ENCODE measurements at places on chromosomes 12 and 14.

- no peak for DNase-seq
Measured at GRCh38 chr14:36365766-36366165, 45.3 kb upstream of the MBIP start.

GRCh38 chr12:93456077-93456476 is 11.2 kb upstream of the MRPL42 start:
- DNase-seq, result no peak

DNA sequence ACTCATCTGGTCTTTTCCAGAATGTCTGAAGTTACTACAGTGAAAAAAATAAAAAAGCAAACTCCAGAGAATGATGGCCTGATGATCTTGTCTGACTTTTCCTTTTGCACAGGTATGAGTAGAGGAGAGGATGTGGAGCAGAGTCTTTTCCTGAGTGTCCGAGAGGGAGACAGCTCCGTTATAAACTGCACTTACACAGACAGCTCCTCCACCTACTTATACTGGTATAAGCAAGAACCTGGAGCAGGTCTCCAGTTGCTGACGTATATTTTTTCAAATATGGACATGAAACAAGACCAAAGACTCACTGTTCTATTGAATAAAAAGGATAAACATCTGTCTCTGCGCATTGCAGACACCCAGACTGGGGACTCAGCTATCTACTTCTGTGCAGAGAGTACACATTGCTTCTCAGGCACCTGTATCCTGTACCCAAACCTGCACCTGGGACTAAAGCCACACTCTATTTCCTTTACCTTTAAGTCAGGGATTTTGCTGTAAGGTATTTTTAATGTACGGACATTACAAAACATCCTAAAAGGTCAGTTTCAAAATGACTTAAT is 75.8 kb upstream of the OR4E1 start:
- DNase-seq, result no peak

- DNase-seq, result no peak
Measured at GRCh38 chr14:73797543-73798265, 53.9 kb upstream of the PTGR2 start.

GRCh38 chr12:51341251-51342007 is 5.0 kb downstream of the CELA1 start:
- DNase-seq, result peak; percentile 66

GRCh38 chr12:19066475-19067001 is 63.0 kb upstream of the PLEKHA5 start:
- DNase-seq, result no peak

DNA sequence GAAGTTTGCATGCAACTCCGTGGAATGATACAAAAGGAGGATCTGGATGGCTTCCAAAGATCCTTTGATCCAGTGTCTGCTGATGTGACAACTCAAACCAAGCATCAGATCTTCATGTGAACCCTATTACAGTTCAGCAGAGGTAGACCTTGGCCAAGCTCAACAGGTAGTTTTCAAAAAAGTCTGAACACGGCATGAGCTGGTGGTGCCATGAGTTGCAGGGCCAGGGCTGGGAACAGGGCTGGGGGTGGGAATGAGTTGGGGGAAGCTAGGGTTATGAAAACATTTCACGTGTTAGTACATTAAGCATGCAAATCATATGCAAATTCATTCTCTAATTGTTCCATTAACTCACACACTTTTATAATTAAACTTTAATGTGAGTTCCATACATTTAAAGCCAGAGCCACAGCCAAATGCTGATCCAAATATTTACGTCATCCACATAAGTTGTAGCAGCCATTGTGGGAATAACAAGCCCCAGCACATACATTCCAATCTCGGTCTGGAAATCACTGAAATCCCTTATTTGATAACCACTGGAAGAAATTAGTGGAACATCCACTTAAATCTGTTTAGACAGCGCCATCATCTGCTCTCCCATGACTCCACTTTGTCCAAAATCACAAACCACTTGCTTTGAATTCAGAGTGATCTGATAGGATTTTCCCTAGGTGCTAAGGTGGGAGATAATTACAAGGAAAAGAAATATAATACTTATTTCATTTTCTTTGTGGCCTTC is 158.5 kb downstream of the APAF1 start:
- DNase-seq, result no peak

GRCh38 chr12:53733051-53733806 is 6.0 kb upstream of the CALCOCO1 start:
- DNase-seq, result no peak

DNA sequence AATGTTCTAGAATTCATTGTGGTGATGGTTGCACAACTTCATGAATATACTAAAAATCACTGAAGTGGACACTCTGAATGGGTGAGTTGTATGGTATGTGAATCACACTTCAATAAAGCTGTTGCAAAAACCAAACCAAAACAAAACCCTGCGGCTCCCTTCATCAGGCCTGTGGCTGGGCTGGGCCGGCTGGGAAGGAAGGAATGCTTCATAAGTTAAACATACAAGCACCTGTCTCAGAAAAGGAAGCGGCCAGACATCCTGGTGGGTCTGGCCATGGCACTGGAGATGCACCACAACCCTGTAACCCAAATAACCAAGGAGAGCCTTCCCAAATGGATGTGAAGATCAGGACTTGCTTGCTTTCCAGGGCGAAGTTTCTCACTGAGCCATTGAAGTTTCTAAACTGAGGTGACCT is 34.9 kb downstream of the TTC7B start:
- no peak for DNase-seq

DNA sequence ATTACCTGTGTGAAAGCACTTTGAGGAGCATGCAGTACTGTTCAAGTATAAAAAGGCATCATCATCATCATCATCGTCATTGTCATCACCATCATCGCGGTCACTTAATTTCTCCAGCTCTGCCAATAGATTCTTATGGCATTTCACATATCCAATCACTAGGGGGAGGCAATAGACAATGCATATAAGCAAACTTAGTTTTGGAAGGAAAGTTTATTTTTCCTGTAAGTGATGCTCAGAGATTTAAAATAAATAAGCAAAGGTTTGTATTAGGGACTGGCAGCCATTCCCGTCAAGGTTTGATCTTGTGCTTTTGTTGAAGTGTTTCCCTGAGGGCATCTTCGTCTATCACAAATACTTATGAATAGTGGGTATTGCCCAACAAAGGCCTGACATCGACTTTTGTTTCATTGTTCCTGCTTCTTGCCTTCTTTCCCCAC is 127.4 kb downstream of the KTN1 start:
- peak; percentile 17 for DNase-seq

DNA sequence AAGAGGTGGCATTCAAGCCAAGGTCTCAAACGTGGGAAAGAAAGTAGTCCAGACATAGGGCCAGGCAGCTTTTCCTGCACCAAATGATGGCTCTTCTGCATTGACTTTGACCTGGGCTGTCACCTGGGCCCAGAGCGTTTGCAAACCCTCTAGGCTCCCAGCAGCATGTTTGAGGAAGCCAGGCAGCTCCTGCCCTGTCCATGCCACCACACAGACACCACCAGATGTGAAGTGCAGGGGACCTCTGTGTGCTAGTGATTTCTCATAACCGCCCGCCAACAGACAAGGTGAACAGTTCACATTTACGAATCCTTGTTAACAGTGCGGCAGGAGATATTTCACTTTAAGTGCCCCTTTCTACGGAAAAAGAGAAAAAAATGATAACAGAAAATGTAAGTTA is 49.8 kb upstream of the FAM222A start:
- DNase-seq, result no peak

DNA sequence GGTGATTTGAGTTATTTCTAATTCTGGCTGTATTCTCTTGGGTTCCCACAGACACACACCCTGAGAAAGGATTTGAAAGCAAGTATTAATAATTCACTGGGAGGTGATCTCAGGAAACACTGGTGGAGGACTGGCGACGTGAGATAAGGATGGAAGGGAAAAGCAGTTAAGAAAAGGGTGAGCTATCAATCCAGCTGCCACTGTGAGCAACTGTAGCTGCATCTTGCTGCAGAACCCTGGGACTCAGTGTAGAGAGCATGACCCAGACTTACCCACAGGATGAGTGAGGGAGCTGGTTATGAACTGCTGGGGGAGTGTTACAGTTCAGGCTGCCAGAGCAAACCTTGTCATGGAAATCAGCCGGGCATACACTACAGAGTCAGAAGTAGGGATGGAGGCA is 71.9 kb downstream of the RESF1 start:
- no peak for DNase-seq

DNA sequence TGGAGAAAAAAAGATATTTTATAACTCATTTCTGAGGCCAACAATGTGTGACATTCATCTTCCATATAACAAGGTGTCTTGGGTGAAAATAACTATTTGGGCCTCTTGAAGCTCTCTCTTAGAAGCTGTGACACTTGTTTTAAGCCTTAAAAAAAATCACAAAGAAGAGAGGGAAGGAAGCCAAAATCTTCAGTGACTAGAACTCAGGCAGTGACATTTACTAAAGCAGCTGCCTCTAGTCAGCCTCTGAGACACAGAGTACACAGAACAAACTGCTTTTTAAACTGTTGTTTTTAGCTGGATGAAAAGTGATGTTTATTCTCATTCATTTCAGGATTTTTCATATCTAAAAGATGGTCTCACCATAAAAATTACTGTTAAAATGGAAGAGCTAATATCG is 793.6 kb downstream of the GALC start:
- DNase-seq, result no peak

DNA sequence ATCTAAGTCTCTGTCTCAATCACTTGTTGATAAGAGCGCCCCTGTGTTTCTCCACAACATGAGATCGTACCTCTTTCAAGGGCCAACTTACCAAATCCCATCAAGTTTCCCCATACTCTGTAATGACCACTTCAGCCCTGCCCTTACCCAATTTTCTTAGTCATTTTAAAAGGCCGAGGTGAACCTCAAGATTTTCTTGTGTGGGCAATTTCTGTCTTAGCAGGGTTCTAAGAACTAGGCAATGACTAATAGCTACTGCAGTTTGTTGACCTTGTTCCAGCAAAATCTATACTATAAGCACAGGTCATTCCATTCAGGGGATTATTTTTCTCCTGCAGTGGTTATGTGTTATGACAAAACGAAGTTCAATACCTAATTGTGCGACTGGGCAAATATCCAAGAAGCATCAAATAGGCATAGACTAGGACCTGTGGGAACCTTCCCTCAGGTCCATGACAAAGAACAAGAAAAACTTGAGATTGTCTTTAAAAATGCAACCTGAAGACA is 359.8 kb downstream of the PCNX1 start:
- no peak for DNase-seq

DNA sequence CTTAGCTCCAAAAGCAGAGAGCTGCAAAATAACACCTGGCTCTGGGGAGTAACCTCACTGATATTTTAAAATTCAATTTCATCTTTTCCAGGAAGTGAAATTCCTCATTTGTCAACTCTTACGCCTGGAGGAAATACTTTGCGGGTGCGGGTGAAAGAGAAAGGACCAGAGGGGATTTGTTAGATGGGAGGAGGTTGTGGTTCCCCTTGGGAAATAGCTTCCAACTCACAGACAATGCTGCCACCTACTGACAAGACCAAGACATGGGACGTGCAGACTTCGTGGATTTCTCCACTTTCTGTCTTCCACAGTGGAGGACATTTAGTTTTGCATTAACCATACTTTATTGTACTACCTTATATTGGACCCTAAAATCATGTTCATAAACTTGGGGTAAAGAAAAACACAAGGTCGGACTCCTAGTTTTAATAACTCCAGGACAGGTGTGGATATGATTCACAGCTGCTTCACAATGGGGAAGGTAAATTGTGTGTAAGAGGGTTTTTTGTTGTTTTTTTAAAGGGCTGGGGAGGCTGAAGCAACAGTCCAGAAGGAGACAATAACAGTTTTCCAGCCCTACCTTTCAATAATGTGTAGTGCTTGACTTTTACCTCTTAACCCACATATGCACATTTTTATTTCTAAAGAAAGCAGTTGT is 10.8 kb downstream of the FBXL14 start:
- peak; percentile 51 for DNase-seq

GRCh38 chr12:11446372-11446771 is 51.0 kb upstream of the PRB2 start:
- DNase-seq, result no peak

- DNase-seq, result no peak
Measured at GRCh38 chr14:64158608-64159007, 135.6 kb downstream of the ESR2 start.

- no peak for DNase-seq
Measured at GRCh38 chr14:103165323-103165722, 42.1 kb downstream of the TNFAIP2 start.

GRCh38 chr14:104285508-104285840 is 147.1 kb downstream of the KIF26A start:
- no peak for DNase-seq

DNA sequence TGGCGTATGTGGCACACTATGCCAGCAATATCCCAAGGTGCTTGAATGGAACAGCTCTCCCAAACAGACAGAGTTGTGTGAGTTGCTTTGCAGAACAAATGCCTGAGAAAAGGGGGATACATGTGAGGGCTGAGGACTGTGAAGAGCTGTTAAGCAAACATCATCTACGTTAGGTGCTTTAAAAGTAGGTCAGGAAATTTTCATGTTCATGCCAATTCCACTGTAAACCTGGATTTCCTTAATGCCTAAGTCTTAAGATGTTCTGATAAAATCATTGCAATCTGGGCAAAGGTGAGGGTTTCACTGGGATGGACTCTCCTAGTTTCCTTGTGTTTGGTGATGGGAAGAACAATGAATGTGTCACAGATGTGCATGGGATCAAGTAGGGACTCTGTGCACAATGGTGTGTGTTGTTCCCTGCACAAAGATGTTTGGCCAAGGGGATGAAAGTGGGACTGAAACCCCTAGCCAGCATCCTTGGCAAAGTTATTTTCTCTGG is 227.9 kb downstream of the KTN1 start:
- no peak for DNase-seq

DNA sequence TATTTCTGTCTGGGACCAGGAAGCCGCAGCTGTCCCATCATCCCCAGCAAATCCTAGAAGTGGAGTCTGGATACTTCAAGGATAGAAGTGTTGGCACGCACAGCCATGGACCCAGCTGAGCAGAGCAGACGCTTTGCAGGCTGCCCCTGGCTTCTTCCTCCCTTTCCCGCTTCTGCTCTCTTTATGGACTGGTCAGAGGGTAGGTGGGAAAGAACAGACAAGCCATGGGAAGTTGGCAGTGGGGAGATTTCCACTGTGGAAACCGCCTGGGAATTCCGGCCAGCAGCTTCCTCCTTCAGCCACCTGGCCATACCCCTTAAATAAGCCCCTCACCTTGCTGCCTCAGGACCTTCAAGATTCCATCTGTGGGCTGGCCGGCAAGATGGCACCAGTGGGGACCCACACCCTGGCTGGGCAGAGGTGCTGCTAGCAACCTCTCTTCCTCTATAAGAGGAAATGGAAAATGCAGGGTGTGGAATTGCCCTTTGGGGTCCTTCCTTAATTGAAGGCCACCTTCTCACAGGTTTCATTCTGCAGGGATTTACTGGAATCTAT is 20.6 kb downstream of the OTUB2 start:
- DNase-seq, result no peak

DNA sequence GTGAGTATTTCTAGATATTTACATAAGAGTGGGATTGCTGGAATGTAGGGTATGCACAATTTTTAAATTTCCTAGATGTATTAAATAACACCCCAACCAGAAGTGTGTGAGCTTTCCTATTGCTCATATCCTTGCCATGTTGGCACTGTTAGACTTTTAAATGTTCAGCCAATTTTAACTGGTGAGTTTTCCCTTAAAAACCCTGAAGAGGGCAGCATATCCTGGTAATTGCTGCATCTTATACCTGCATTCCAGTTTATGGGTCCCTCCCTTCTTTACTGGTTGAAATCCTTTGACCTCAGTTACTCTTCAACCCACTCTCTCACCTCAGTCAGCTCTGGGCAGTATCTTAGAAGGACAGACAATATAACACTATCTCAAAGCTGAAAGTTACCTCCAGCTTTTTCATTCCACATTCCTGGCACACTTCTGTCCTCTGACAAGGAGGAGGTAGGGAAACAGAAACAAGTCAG is 270.6 kb downstream of the PAWR start:
- no peak for DNase-seq

- DNase-seq, result no peak
Measured at GRCh38 chr14:39376667-39377403, 55.4 kb downstream of the FBXO33 start.

Data from tibial nerve (tissue), 4 donors.